ENCODE measurements at places on chromosomes 6 and 20. TPM values are rescaled to one million over a fixed set of nuclear protein-coding genes. Genes with fewer than 3 reads are reported as not detected.

Gene PAK5
- 0.22 TPM for polyA plus RNA-seq

Gene PPARD
- 19.1 TPM for polyA plus RNA-seq

Gene CAP2
- not detected for polyA plus RNA-seq

DNA sequence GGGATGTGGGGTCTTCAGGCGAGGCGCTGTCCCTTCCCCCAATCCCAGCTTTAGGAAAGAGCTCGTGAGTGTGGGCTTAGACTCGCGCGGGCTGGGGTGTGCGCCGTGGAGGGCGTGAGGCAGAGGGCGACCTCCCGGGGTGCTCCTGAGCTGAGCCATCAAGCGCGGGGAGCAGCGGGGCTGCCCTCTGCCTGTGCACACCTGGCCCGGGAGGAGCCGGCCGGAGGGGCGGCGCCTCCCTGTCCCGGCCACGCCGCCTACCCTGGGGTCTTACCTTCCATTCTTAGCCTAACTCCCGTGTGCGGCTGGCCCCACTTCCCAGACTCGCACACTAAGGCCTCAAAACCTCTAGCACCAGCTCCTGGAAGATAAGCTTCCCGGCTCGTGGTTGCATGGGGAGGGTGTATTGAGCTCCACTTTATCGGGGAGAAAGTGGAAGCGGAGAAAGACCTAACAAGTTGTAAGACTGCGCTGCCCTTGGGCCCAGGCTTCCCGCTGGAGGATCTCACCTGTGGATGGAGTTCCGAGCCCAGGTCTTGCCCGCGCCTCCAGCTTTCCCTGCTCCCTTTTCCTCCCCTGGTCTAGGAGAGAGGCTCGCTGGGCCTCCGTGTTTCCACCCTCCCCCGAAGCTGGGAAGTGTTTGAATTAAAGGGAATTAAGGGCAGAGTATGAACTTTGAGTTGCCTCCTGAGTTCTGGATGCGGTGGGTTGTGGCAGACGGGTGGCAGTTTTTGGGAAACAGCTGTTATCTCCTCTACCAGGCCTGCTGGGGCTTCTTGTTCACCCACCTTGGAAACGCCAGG, 1.2 kb downstream of the DNMT3B start:
- no peak for DNase-seq

- DNase-seq, result peak; percentile 23
Observed at GRCh38 chr6:71420095-71420692, 131.6 kb downstream of the OGFRL1 start.

Gene MYB
- polyA plus RNA-seq, result 1.8 TPM

DNA sequence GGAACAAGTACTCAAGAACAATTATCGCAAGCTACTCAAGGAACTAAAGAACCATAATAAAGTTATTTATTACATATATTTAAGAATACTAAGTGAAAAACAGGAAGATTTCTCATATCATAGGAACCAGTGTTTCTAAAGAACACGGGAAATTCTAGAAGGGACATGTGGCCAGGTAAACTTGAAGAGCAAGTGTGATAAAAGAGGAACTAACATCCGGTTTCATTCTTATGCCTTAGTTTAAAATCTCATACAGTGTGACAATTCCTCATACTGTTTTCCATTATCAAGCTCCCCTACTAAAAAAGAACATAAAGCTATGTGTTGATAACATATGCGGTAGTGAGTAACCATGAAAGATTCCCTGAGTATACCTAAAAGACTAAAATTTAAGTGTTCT, 163.5 kb upstream of the SHLD1 start:
- DNase-seq, result no peak

DNA sequence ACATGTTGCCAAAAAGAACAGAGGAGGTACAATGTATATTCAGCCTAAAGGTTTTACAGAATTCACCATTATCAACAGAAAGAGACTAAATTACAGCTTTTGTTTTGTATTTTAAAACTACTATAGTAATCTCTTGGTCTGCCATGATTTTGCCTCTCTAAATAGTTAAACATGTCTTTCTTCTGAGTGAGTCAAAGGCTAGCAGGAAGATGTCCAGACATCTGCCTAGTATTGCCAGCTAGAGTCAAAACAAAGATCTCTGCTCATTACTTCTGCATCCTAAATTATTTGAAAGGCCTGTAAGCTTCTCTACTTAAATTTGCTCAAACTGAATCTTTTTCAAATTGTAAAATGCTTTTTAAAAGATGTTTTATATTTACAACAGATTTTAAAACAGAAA, 8.8 kb downstream of the ASF1A start:
- DNase-seq, result no peak

- peak; percentile 24 for DNase-seq
Observed at GRCh38 chr6:112833581-112834131, 486.5 kb downstream of the RFPL4B start.

DNA sequence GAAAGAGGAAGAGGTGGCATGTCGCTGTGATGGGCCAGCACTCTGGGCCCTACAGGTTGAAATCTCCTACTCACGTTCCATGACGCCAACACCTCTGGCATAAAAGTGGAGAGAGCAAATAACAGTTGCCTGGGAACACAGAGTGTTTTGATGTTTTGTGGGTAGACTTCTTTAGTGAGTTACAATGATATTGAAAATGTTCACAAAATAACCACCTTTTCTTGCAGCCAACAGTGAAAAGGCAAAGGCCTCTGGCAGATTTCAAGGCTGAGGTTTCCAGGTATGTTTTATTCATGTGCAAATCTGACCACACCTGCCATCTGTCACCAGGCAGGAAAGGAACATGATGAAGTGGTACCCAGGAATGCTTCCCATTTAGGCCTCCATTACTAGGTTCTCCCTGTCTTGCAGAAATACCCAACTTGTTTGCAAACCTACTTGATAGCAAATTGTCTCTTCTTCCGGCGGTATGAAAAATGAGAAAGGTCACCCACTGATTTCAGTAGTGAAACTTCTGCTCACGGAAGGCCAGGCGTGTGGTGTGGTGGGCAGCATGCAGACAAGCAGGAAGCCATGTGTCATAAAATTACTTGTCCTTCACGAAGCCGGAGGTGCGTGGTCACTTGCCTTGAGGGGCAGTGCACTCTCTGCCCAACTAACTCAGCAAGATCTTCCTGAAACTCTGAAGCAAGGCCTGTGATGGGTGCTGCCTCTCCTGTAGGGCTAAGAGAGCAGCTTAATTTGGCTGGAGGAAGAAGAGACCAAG, 299.1 kb upstream of the PRDM1 start:
- DNase-seq, result no peak

- DNase-seq, result no peak
Observed at GRCh38 chr6:147904416-147904815, 395.9 kb downstream of the SAMD5 start.

GRCh38 chr20:50325651-50326050, 135.0 kb downstream of the CEBPB start:
- no peak for DNase-seq

Gene SNAI1
- polyA plus RNA-seq, result 8.5 TPM

DNA sequence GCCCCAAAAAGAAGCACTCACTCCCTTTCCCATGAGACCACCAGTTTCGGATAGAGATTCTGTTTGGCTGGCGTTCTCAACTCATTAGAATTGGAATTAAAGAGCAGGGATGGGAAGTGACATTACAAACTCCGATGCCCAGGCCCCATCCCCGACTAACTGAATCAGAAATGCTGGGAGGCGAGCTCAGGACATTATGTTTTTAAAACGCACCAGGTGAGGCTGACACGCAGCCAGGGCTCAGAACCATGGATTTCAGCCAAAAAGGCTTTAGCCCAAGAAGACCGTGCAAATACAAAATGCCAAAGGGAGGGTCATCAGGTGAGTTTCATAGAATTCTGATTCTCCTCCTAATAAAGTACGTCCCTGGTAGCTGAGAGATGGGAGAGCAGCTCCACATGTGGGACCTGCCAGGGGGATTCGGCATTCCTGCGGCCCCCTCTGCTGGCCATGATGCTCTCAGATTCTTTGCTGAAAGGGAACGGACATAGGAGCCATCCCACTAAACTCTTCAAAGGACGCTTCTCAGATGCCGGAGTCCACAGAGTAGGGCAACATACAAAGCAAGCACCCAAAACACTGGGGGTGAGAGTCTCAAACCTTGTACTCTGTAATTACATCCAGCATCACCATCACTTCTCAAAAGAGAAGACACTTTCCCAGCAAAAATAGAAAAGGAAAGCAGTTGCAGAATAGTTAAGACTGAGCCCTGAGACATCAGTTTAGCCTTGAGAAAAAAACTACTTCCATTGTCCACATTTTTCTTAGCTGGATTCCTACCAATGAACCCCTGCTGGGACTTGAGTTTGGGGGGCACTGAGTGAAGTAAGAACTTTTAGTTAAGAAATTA, 205.2 kb downstream of the BMP7 start:
- peak; percentile 35 for DNase-seq

DNA sequence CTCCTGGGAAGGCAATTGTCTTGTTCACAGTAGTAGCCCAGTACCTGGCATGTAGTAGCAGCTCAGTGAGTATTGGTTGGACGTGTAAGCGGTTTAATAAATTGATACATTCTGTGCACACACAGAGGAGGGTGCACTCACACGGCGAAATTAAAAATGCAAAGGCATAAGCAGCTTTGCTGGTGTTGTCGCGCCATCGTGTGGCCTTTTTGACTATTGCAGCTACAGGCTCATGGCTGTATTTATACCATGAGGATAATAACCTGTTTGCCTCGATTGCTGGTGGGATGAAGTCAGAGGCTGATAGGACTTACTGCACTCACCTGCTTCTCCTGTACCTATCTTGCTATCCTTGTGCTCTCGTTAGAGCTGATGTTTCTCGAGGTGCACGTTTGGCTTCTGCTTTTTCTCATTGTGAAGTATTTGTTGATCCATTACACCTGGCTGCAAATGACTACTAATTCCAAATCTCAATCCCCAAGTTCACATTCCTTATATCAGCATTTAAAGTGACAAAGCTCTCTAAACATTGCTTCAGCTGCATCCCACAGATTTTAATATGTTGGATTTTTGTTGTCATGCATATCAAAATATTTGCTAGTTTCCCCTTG, 61.5 kb downstream of the TBXT start:
- DNase-seq, result peak; percentile 79

DNA sequence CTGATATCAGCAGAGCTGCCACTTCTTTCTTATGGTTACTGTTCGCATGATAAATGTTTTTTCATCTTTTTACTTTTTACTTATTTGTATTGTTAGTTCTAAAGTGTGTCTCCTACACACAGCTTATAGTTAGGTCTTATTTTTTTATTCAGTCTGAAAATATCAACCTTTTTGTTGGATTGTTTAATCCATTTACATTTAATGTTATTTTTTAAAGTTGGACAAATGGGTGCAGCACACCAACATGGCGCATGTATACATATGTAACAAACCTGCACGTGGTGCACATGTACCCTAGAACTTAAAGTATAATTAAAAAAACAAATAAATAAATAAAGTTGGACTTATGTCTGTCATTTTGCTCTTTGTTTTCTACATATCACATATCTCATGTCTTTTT, 40.3 kb upstream of the FOXC1 start:
- DNase-seq, result no peak

GRCh38 chr6:161138543-161139303, 135.1 kb downstream of the AGPAT4 start:
- DNase-seq, result no peak

Gene C6orf52
- polyA plus RNA-seq, result not detected

- DNase-seq, result no peak
Observed at GRCh38 chr6:40854592-40854991, 184.4 kb downstream of the UNC5CL start.

- no peak for DNase-seq
Observed at GRCh38 chr20:34680586-34681175, 3.8 kb upstream of the PIGU start.

DNA sequence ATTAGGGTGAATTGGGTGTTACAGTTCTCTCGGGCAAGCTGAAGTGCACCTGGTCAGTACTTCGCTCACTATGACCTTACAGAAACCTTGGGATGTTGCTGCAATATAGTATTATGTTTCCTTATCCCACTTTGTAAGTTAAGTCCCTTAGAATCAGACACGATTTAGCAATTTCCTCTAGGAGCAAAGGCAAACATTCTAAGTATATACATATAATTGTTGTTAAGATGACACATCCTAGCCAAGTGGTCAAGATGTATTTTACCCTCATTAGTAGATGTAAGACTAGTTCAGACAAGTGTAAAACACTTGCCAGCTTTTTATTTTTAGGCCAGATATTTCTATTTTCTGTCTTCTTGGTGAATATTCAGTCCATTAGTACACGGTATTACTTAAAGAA, 31.1 kb upstream of the RGS17 start:
- DNase-seq, result no peak
